ENCODE measurements at places on chromosomes 16 and 17. TPM values are rescaled to one million over a fixed set of nuclear protein-coding genes. Genes with fewer than 3 reads are reported as not detected.
A peak's percentile ranks its signal among the peaks of the same experiment; 100 is the strongest.

The FOXF1 gene
- total RNA-seq: 1.8 TPM

The CORO6 gene
- total RNA-seq: 9.9 TPM

The PCTP gene
- total RNA-seq: 8.9 TPM

The CDH8 gene
- total RNA-seq: 15.4 TPM

The ARHGAP44 gene
- 12.6 TPM for total RNA-seq

The SLC4A1 gene
- total RNA-seq: 1.5 TPM

The KIF19 gene
- 4.4 TPM for total RNA-seq

The SDR42E2 gene
- not detected for total RNA-seq

The ANKRD40CL gene
- not detected for total RNA-seq

DNA sequence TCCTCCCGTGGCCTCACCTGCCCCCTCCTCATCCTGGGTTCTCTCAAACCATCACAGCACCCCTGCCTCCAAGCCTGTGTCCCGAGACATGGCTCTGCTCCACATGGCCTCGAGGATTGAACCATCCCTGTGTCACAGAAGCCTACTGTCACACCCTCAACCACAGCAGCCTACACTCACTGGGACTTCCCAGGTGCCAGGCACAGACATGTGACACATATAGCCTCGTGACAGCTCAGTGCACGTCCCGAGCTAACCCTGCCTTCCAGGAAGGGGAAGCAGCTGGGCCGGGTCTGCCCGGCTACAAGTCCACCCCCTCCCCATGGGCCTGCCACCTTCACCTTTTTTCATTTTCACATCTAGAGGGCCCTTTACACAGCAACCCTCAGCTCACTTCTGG is 238.3 kb downstream of the CPPED1 start:
- no peaks in the 10 kb centered on the region for H3K36me3 ChIP-seq
- H3K4me3 ChIP-seq: no peak overlapping the region
- no peak for DNase-seq
- no peak overlapping the region for H3K27ac ChIP-seq
- no peaks in the 10 kb centered on the region for H3K27me3 ChIP-seq
- no peaks in the 10 kb centered on the region for H3K4me1 ChIP-seq

DNA sequence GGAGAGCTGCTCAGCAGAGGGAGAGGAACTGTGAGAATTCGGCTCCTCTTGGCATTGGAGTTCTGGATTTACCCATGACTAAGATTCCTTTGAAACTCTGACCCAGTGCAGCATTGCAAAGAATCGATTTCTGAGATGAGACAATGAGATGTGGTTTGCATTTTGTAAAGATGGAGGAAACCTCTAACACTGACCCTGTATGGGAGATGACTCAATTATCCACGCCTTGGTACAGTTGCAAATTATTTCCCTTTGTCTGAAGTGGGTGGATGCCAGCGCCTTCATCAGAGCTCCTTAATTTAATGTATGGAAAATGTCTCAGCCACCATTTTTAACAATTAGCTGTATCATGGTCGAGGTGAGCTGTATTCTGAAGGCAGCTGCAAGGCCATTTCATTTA is 53.4 kb downstream of the NUP93 start:
- H3K27me3 ChIP-seq: no peaks in the 10 kb centered on the region
- no peak overlapping the region for H3K4me3 ChIP-seq
- H3K36me3 ChIP-seq: peaks cover 2% of the 10 kb centered on the region
- no peak overlapping the region for H3K27ac ChIP-seq
- no peaks in the 10 kb centered on the region for H3K4me1 ChIP-seq

GRCh38 chr17:49459401-49459984 is 35.6 kb upstream of the NGFR start:
- H3K27me3 ChIP-seq: peaks cover 2% of the 10 kb centered on the region
- no peaks in the 10 kb centered on the region for H3K36me3 ChIP-seq
- DNase-seq: no peak
- H3K4me1 ChIP-seq: no peaks in the 10 kb centered on the region
- no peak overlapping the region for H3K4me3 ChIP-seq

DNA sequence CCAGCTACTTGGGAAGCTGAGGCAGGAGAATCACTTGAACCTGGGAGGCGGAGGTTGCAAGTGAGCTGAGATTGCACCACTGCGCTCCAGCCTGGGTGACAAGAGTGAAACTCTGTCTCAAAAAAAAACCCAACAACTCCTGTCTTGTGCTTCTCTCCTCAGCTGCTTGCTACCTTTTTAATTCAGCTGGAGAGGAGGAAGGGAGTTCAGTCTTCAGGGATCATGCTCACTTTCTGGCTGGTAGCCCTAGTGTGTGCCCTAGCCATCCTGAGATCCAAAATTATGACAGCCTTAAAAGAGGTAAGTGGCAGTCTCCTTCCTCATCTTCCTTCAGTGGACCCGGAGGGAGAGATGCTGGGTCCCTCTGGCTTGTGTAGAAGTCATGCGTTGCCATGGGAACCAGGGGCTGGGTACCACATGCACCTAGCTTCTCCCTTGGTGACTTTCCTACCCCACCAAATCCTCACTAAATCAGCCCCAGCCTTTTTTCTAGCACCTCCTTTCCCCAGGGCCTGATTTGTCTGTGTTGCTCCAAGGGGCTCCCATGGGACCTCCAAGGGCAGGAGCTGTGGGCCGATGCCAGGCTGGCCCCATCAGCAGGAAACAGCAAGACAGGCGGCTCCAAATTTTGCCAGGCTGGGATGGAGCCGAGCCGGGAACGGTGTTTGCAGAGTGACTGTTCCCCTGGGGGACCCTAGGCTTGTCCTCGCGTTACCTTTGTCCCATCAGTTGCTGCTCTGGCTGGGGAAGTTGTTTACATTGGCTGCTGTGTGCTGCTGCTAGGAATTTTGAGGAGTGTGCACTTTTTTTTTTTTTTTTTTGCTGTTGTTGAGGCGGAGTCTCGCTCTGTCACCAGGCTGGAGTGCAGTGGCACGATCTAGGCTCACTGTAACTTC is 65.2 kb downstream of the ABCC1 start:
- H3K4me3 ChIP-seq: no peak overlapping the region
- no peaks in the 10 kb centered on the region for H3K4me1 ChIP-seq
- no peaks in the 10 kb centered on the region for H3K36me3 ChIP-seq

GRCh38 chr17:67270416-67270815 is 25.4 kb upstream of the HELZ start:
- no peak overlapping the region for H3K4me3 ChIP-seq

DNA sequence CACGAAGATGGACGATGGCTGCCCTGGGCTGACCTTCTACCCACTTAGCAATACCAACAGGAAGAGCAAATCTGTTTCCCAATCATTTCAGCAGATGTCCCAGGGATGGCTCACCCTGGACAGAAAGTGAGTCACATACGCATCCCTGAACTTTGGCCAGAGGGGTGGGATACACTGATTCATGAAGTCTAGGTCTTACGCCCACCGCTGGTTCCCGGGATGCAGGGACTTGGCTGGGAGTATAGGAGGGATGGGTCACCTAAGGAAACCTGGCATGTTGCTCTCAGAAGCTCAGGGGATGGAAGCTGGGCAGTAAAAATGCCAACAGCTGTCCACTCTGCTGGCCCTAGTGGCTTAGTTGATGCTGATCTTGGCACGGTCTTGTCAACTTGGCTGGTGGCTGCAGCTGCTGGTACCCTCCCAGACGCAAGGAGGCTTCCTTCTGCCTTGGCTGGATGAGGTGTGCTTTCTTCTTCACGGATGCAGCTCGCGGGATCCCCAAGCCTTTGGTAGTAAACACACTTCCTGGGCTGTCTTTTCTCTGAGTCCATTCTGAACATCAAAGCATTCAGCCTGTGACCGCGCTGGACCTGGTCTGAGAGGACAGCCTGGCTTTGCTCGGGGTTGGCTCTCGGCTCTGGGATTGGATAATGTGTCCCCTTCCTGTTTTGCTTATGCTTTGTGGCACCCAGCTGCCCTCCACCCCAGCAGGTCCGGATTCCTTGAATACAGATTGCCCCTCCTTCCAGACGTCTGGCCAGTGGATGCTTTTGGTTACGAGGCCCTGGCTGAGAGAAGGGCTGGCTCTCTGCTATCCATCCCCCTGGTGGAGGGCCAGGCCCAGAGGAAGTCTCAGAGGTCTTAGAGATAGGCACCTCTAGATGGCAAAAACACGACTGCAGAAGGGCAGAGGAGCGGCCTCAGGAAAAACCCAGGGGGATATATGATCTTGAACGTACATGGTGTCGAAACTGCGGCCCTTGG is 71.5 kb downstream of the RAP1GAP2 start:
- H3K4me1 ChIP-seq: no peaks in the 10 kb centered on the region
- H3K4me3 ChIP-seq: no peak overlapping the region
- no peak for DNase-seq

DNA sequence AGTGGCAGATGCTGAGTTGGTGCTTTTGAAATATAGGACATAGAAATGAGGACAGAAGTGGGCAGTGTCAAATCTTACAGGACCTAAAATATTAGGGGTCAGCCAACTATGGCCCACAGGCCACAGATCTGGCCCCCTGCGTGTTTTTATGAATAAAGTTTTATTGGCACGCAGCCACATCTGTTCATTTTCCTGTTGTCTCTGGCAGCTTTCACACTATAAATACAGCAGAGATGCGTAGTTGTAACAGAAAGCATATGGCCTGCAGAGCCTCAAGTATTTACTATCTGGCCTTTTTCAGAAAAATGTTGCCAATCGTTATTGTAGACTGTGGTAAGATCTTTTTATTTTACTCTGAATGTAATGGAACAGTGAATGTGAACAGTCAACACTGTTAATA is 82.8 kb downstream of the ABCC6 start:
- H3K4me3 ChIP-seq: no peak overlapping the region
- no peak overlapping the region for H3K27ac ChIP-seq
- no peaks in the 10 kb centered on the region for H3K36me3 ChIP-seq
- no peaks in the 10 kb centered on the region for H3K4me1 ChIP-seq
- no peak for DNase-seq
- no peaks in the 10 kb centered on the region for H3K27me3 ChIP-seq

GRCh38 chr17:83064732-83065659 is 14.4 kb upstream of the METRNL start:
- H3K27ac ChIP-seq: no peak overlapping the region
- H3K4me1 ChIP-seq: no peaks in the 10 kb centered on the region
- peak; percentile 45 for DNase-seq
- H3K36me3 ChIP-seq: no peaks in the 10 kb centered on the region

DNA sequence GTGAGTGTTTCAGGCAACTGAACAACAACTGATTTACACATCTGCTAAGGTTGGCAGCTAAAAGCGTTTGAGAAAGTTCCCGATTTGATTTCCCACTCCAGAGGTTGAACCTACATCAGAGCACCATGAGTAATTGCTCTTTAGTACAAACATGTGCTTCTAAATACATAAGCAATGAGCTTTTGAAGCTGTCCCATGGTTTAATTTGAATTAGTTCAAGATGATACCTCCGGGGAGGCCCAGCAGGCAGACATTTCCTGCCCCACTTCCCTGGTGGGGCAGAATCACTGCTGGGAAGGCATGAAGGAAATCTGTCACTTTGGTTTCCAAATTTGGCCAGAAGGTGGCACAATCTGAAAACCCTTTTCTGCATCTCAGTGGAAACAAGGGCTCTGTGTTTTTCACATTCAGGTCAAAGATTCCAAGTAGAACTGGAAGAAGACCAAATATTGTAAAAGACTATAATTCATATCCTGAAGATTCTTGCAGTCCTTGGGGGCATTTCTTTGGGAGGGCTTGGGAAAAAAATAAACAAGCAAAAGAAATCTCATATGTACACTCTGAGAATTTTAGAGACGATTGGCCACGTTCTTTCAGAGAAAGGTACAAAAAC is 176.2 kb upstream of the FAM20A start:
- H3K4me1 ChIP-seq: no peaks in the 10 kb centered on the region
- H3K27ac ChIP-seq: no peak overlapping the region
- no peak overlapping the region for H3K4me3 ChIP-seq
- H3K36me3 ChIP-seq: no peaks in the 10 kb centered on the region
- H3K27me3 ChIP-seq: no peaks in the 10 kb centered on the region
- no peak for DNase-seq

DNA sequence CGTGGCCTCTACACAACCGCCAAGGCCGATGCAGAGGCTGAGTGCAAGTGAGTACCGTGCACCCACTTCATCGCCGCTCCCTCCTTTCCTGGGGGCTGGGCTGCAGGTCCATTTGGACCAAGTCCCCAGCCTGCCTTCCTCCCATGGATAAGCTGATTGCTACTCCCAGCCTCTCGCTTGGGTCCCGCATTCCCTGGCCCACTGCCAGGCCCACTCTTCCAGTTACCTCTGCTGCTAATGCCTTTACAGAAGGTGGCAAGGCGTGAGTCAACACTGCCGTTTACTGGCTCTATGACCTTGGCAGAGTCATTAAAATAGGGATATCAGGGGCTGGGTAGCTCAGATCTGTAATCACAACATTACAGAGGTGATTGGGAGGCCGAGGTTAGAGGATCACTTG is 11.2 kb downstream of the SULT1A2 start:
- no peak for DNase-seq
- no peak overlapping the region for H3K27ac ChIP-seq
- no peaks in the 10 kb centered on the region for H3K27me3 ChIP-seq

DNA sequence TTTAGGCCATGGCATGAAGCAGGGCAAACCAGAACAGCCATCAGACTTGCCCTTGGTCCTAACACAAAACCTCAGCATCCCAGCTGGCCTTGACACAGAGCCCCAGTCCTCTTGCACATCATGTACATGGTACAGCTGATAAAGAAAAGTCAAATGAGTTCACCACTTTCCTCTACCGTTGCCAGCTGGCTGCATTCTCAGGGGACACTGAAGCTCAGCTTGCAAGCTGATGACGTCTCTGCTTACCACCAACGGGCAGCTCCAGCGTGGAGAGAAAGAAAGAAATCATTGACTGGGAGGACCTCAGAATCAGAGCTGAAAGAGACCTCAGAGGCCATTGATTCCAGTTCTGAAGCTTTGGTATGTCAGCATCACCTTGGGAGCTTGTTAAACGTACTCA is 80.7 kb upstream of the CES5A start:
- DNase-seq: no peak
- no peaks in the 10 kb centered on the region for H3K4me1 ChIP-seq
- no peak overlapping the region for H3K27ac ChIP-seq
- no peaks in the 10 kb centered on the region for H3K27me3 ChIP-seq

- no peaks in the 10 kb centered on the region for H3K4me1 ChIP-seq
- peaks cover 2% of the 10 kb centered on the region for H3K36me3 ChIP-seq
- no peak overlapping the region for H3K4me3 ChIP-seq
These were observed 117.6 kb downstream of the VPS53 start for GRCh38 chr17:596763-597644.
